Liver (tissue), 10 donors: ENCODE measurements at places on chromosomes 2 and 18. TPM values are rescaled to one million over a fixed set of nuclear protein-coding genes. Genes with fewer than 3 reads are reported as not detected.
A peak's percentile ranks its signal among the peaks of the same experiment; 100 is the strongest.

GRCh38 chr18:65906621-65907034 lies 155.8 kb downstream of the CDH7 start:
- no peak for DNase-seq

GRCh38 chr2:10331027-10331701 lies 28.5 kb downstream of the HPCAL1 start:
- no peak for DNase-seq

DNA sequence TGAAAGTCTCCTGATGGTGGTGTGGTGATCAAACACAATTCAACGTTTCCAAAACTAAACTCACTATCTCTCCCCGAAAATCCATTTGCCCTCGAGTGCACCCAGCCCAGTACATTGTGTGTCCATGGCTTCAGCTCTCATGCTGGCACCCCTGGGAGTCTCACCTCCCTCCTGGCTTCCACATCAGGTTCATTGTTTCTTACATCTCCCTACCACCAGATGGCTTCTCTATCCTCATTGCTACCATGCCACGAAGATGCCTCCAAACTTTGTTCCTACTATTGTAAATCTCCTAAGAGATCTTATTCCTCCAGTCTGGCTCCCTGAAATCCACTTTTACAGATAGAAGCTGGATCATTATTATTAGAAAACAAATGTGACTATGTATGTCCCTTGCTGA lies 197.0 kb downstream of the MYT1L start:
- DNase-seq, result no peak

- DNase-seq, result no peak
These were observed 55.0 kb downstream of the EHBP1 start for GRCh38 chr2:62760555-62760954.

- DNase-seq, result no peak
These were observed 42.8 kb upstream of the CYTIP start for GRCh38 chr2:157486596-157487270.

GRCh38 chr18:55152801-55153200 lies 193.5 kb upstream of the CCDC68 start:
- no peak for DNase-seq

DNA sequence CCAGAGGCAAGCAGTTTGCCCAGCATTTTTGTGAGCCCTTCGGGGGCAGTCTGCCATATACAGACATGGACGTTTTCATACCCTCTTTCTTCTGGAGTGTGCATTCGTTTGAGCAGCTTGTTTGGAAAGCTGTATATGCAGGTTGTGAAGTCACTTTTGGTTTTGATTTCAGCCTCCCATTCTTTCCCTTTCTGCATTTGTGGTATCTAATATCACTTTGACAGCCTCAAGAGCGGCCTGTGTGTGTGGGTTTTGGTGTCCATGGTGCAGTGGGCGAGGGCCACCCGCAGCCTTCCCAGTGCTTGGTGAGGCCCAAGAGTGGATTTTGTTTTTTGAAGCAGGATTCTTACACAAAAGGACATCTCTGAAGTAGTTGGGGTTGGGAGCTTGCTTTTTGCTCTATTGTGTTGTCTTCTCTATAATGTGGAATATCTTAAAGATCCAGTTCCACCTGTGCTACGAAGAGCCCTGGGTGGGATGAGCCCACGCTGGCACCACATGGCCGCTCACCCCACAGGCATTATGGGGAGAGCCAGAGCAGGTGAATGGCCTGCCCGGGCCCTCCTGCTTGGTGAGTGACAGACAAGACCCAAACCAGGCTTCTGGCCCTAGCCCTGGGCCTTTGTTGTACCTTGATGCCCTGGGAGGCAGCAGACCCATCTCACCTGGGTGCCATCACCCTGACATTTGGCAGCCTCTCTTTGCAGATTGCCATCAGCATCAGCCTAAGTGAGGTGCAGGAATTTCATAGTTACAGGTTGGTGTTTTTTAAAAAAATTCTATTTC lies 29.5 kb downstream of the INPP4A start:
- no peak for DNase-seq

GRCh38 chr2:62587592-62587991 lies 81.6 kb upstream of the TMEM17 start:
- no peak for DNase-seq

GRCh38 chr18:50806208-50806616 lies 13.6 kb downstream of the MRO start:
- no peak for DNase-seq

- DNase-seq, result no peak
These were observed 82.5 kb downstream of the TGFA start for GRCh38 chr2:70471129-70471528.

GRCh38 chr2:233419602-233420391 lies 65.5 kb downstream of the DGKD start:
- peak; percentile 14 for DNase-seq

- DNase-seq, result no peak
These were observed 445 bp downstream of the MEX3C start for GRCh38 chr18:51196811-51197660.

- DNase-seq, result no peak
These were observed 3.7 kb downstream of the PRKAG3 start for GRCh38 chr2:218827701-218828476.

- DNase-seq, result no peak
These were observed 11.3 kb downstream of the WDR7 start for GRCh38 chr18:56662502-56662901.

DNA sequence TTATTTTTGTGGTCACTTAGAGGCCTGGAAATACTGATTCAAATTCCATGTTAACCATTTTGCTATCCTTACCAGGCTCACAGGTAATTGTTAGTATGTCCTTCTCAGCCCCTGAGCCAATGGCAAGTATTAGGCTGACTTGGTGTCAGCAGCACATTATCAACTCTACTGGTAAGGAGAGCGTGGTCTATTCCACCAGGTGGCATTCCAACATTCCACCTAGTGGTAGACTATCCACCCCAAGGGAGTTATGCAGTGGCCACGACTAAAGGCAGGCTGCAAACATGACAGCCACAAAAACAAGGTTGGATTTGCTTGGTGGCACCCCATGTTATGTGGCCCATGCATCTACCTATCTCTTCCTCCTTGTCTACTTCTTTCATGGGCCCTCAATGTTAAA lies 31.8 kb upstream of the GCC2 start:
- DNase-seq, result no peak

GRCh38 chr2:170816504-170817092 lies at the start of gene GAD1:
Gene GAD1, plus strand, starts transcription at chr2:170816887. Its CDS starts 1,705 bp downstream, at chr2:170818592.
- no peak for DNase-seq

GRCh38 chr2:15553951-15554350 lies 7.2 kb downstream of the NBAS start:
- no peak for DNase-seq

GRCh38 chr2:217279140-217279539 lies 419.3 kb upstream of the TNP1 start:
- DNase-seq, result no peak

DNA sequence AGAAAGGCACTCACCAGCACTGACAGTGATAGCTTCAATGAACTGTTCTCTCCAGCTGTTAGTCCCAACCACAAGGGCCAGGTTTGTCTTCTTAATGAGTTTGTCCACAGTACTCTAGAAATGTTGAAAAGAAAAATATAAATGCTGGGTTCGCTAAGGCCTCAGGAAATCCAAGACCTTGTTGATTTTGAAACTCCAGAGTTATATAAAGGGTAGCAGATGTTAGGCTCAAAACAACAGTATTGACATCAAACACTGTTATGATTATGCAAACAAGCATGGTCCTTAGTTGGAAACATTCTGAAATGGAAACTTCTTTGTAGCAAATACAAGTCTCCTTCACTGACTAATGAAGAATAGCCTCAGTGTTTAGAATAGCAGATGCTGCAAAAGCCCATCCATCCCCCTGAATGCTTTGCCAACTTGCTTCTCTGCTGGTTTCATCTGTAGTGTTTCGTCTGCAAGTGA lies 291.1 kb downstream of the SLC8A1 start:
- DNase-seq, result no peak

DNA sequence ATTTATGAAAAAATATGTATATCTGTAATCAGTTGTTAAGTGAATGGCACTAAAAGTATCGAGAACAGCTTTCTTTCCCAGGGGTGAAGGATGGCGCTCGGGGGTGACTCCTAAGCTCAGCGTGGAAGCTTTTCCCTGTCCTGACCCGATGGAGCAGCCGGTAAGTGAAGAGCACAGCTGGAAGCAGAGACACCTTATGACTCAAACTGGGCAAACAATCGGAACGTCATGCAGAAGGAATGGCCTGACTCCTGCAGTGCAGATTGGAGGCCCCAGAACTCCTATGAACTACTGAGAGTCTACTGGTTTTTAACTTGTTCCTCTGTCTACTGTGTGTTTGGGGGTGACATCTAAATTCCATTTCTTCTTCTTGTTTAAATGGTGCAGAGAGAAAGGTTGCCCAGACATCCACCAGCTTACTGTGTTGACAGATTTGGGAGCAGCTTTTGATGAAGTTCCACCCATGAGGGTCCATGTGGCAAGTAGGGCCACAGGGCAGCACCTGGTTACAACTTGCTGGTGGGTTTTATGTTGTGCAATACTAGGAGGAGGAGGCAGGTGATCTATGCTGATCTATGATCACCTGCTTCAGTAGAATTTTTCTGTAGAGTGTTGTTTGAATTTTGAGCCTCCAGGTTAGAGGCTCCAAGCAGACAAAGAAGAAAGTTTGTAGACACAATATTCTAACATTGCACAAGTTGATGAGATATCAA lies 52.8 kb upstream of the TMEM182 start:
- DNase-seq, result no peak

GRCh38 chr2:199596549-199596948 lies 138.8 kb upstream of the SATB2 start:
- DNase-seq, result no peak

GRCh38 chr2:16678964-16679363 lies 13.3 kb upstream of the CYRIA start:
- no peak for DNase-seq

- no peak for DNase-seq
These were observed 14.4 kb downstream of the ELAC1 start for GRCh38 chr18:50982086-50982801.

DNA sequence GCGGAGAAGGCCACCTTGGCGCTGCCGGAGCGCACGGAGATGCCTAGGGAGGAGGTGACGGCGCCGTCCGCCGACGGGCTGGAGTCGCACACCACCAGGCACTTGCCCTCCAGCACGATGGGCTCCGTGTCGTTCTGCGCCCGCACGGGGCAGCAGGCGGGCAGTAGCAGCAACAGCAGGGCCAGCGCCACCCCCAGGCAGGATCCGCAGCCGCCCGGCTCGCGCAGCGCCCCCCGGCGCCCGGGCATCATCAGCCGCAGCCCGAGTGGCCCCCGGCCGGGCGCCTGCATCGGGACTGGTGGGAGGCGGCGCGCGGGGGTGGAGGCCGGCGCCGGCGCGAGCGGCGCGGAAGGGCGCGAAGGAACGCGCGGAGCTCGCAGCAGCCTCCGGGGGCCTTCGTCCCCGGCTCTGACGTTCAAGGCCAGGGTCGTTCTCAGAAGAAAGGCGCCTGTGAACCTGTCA lies 2.2 kb downstream of the CBLN2 start:
- no peak for DNase-seq

- no peak for DNase-seq
These were observed 118.4 kb downstream of the SH3BP4 start for GRCh38 chr2:235070063-235070706.

DNA sequence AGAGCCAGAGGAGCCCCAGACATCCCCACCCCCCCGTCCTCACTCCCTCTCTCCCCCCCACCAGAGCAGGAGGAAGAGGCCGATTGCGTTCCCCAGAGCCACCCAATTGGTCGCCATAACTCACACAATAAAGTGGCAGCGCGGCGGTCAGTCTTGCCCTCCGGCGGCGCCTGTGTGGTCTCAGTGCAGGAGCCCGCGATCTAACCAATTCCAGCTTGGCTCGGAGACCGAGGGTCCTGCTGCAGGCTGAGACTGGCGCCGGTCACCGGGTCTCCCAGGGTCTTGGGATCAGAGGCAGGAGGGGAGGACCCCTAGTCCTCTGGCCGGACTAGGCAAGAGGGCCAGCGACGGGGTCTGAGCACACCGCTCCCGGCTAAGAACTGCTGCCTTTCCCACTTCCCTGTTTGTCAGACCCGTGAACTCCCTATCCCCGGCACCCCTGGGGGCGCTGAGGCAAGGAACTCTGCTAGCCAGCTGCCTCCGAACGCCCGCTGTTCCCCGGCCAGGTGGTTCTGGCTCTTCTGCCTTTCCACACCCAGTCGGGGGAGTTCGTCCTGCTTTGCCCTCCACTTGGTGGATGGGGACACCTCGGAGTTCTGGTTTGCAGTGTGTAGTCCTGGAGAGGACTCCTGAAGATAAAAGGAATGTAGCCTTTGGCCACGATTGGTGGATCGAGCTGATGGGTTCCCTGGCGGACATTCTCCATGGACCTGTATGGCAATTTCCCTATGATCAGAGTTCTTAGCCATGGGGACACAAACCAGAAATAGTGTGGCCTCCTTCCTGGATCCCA lies 1.0 kb upstream of the HOXD12 start:
- DNase-seq, result no peak

- DNase-seq, result no peak
These were observed 56.0 kb downstream of the CYBRD1 start for GRCh38 chr2:171578127-171578803.

- no peak for DNase-seq
These were observed 746.0 kb downstream of the METTL4 start for GRCh38 chr18:1825296-1825695.

GRCh38 chr2:196431076-196431475 lies 208.4 kb upstream of the CCDC150 start:
- DNase-seq, result no peak

DNA sequence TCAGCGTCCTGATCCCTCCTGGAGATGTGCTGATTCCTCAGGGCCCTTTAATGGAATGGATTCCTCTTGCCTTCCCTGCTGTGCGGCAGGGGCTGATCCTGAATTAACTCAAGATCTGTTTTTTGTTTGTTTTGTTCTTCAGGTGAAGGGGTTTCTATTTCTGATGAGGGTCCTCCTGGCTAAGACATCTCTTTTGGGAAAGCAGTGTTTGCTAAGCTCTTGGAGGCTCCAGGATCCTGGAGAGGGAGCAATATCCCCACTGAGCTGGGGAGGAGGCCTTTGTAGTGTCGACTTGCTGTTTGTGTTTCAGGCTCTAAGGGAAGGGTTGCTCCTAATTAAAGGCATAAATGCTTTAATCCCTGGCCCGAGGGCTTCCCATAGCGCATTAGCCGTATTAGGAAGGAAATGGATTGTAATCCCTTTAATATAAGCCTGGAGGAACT lies 65.3 kb upstream of the FOXI3 start:
- DNase-seq, result no peak

OTOS gene
- not detected for total RNA-seq

OXER1 gene
- total RNA-seq, result 5.9 TPM

PPM1G gene
- total RNA-seq, result 28.9 TPM

GPC1 gene
- total RNA-seq, result 3.2 TPM

CIB4 gene
- total RNA-seq, result not detected

GPR55 gene
- 0.05 TPM for total RNA-seq

UGT1A3 gene
- not detected for total RNA-seq

TMEM182 gene
- 12.5 TPM for total RNA-seq

PPP1R1C gene
- total RNA-seq, result 16.9 TPM

SP140L gene
- total RNA-seq, result 3.1 TPM

RAPH1 gene
- total RNA-seq, result 83.1 TPM

ALPP gene
- not detected for total RNA-seq

ASTL gene
- total RNA-seq, result not detected

CHRND gene
- total RNA-seq, result not detected

LRRTM4 gene
- total RNA-seq, result 0.08 TPM

EVX2 gene
- not detected for total RNA-seq
